ENCODE measurements at places on chromosomes 6 and 20.

GRCh38 chr6:14827354-14827753 lies 418.5 kb upstream of the JARID2 start:
- DNase-seq = no peak

- peak; percentile 94 for DNase-seq
Measured at GRCh38 chr6:141169419-141169818, 963.3 kb upstream of the GJE1 start.

DNA sequence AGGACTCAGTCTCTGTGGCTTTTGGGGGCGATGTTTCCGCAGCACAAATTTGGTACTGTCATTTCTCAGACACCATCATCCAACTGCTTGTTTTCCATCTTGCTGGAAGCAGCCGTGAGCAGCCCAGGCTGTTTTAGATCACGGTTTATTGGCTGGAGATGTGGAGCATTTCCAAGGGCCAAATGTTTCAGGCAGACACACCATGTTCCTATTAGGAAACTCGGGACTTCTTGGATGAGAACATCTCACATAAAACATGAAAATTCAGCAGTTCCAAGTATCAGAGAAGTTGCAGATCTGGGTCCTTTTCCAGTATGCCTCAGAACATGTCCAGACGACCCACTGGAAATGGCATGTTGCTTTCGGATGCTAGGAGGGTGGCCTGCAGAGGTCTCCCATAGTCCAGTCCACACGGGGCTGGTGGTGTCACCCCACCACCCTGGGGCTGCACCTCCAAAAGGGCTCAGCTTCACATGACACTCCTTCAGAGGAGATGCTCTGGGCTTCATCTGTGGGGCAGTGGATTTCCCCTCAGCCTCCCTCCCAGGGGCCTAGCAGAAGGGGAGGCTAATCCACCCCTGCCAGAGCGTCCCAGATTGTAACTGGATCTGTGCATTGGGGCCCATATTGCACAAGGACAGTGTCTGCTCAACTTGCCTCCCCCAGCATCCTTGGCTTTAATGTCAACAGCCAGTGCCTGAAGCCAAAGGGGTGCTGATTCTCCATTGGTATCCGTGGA lies 176.3 kb downstream of the SCP2D1 start:
- DNase-seq = no peak

- peak; percentile 33 for DNase-seq
Measured at GRCh38 chr6:127076466-127076865, 42.0 kb upstream of the RSPO3 start.

DNA sequence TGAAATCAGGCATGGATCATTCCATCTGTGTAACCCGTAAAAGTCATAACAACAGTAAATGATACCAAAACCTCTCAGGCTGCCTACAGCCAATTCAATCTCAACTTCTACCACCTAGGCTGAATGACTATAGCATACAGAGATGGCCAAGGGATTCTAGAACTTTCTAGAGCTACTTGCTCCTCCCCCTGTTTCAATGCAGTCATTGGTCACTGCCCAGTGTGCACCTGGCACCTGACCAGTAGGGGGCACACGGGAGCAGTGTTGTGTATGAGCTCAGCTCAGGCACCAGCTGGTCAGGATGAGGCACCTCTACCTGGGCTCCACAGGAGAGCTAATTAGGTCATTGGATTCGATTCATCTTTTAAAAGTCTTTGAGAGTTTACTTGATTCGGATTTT lies 86.2 kb downstream of the PLEKHG1 start:
- peak; percentile 14 for DNase-seq

GRCh38 chr6:150297327-150298029 lies 71.3 kb upstream of the IYD start:
- peak; percentile 73 for DNase-seq

DNA sequence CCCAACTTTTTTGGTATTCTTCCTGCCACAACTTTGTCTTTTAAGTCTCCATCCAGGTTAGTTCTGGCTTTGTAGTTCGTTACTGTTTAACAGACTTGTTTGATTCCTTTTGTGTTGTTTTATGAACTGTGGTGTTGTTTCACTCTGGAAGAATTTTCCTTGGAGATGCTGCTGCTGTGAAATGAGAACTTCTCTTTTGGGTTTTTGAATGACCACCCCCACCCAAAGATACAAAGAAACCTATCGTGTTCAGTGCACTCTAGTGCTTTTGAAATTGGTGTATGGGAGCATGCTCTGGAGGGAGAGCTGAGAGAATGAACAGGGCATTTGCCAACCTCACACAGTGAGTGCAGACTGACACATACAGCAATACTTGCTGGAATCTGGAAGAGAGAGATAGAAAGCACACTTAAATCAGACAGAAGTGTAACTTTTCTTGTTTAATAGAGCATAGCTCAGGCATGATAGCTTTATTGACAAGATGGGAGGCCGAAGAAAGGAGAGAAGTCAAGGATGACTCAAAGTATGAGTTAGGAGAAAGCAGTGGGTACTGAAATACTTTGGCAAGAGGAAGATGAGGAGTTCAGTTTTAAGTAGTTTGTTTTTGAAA lies 293.1 kb downstream of the SOX4 start:
- DNase-seq = peak; percentile 62

DNA sequence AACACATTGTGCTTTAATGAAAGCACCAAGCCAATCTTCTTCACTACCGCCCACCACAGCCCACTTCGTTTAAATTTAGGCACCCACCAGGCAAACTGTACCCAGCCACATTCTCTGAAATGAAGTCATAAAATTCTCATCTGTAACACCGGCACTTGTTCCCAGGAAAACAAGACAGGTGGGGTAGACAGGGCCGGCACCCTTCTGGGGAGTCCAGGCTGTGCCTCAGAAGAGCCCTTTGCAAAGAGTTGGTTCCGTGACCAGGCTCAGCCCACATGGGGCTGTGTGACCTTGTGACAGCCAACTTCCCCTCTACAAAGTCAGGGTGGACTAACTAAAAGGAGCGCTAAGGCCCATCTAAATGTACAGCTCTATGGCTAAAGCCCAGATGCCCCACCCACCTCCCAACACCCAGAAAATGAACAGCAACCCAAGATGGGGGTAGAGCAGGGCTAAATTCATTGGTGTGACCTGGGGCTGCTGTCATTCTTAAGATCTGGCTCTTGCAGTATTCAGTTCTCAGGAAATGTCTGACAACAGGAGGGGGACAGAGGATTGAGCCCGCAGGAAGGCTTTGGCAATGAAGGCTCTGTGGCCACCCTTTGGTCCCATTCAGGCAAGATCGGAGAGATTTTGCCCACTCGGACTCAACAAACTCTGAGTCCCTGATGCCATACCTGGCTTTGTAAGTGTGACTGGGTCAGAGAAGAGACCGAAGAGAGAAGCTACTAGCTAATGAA lies 56.7 kb downstream of the TRERF1 start:
- DNase-seq = no peak

DNA sequence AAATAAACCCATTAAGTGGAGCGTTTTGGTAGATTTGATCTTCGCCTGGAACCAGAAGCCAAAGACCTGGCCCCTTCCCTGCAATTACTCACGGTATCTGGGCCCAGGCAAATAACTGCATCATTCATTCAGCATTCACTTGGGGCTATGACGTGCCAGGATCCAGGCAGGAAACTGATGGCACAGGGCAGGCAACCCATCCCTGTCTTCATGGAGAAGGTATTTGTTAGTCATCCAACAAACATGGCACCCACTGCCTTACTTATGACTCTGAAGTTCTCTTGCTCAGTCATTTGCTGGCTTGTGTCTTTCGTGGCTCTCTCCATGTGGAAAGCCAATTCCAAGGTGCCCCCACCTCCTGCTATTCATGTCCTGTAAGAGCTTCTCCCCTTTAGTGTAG lies 232.4 kb downstream of the BMP7 start:
- peak; percentile 21 for DNase-seq

GRCh38 chr6:165862813-165863212 lies 199.8 kb upstream of the PDE10A start:
- no peak for DNase-seq
